ENCODE measurements at places on chromosomes 2 and 18.
A peak's percentile ranks its signal among the peaks of the same experiment; 100 is the strongest.

DNA sequence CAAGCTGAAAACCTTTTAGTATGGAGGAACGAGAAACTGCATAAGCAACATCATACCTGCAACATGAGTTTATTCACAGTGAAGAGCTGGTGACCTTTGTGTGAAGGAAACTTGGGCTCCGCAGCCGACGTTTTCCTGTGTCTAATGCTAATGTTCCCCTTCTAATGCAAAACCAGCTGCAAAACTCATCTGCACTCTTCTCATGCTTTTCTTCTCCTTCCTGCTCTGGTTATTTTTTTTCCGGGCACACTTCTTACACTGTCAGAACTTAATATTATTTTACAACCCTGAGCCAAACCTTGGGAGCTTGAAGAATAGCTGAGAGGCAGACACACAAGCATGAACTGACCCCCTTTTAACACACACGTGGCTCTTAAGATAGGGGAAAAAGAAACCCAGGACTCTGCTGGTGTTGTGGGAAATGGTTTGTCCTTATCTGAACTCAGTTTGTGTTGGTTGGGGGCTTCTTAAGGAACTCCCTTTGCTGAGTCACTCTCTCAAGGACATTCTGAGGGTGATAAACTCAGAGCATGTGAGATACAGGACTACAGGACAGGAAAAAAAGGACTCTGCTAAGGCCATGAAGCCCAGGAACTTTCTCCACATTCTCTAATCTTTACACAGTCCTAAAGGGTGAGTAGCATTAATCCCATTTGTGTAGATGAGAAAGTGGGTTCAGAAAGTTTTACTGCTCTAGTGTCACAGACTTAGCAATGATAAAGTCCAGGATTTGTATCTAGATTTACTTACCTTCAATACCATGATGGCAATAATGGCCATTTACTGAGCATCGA is 439.3 kb upstream of the TRIB2 start:
- DNase-seq: no peak

DNA sequence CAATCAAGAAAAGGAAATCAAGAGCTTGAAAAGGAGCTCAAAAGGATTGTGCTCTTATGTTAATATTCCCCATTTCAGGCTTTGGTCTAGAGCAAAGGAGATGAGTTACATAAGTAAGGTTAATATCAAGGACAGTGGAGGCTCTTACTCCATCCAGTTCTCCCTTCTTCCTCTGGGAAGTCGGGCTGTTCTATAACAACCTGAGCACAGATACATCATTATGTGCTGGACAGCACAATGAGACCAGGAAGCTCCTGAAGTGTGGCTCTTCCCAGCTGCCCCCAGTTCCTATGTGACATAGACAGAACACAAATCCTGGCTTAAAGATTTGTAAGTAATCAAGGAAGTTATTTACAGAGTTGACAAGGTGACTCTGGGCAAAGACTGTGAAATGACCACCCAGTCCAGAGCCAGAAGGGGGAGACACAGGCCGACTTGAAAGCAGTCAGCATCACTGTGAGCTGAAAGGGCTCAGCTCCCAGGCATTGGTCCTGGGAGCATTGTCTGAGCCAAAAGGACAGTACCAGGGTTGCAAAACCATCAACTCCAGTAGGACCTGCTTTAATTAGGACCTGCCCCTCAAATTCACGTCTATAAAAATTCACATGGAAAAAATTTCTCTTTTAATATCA is 917.6 kb upstream of the ACVR2A start:
- DNase-seq: no peak

DNA sequence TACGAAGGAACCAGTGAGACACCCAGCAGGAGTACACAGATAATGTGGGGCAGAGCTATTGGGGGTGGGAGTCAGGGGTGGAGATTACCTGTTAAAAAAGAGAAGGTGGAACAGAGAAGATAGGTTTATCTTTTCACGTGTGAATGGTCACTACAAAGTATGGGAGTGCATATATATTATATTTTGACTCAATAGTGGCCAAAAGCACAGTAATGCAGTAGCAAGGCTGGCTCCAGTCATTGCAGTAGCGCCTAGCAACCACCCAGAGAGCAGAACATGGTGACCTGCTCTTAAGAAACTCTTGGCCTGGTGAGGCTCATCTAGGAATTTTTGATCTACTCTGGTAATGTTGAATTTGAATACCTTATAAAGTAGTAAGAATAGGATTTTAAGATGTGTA is 1.0 kb downstream of the IMPACT start:
- peak; percentile 12 for DNase-seq

DNA sequence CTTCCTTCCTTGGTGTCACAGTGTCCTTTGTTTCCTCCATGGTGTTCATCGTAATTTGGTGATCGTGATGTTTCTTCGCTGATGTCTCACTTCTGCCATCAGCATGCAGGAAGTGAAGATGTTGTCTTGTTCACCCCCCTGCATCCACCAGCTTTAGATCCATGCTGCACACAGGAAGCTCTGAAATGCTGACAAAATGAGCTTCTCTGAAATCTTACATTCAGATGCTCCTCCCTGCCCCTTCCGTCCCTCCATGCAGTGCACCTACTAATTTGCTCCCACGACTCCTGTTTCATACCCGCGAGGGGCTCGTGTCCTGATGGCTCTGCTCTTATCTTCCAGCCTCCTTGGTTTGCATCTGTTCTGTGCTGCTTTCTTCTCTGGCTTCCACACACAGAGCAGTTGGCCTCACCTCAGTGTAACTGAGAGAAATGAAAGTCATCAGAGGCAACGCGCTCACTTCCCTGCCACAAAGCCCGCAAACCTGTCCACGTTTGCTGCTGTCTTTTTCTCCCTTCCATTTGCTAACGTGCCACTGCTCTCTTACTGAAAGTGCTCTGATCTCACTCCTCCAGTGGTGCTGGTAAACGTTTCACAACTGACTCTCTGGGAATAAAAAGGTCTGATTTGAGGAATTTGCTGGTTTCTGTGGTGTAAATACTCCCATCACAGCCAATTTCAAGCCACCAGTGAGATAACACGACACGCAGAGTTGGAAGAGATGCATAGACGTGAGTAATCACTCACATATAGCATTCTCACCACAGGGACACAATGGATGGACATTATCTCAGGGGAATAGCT is 41.0 kb upstream of the MGAT4A start:
- peak; percentile 60 for DNase-seq
